GM10248 (cell line): ENCODE measurements at places on chromosomes 7 and 10.

GRCh38 chr10:86411281-86411841 is 44.8 kb upstream of the GRID1 start:
- DNase-seq: peak; percentile 48

- DNase-seq: no peak
Measured at GRCh38 chr7:23462846-23463245, 7.4 kb downstream of the IGF2BP3 start.

DNA sequence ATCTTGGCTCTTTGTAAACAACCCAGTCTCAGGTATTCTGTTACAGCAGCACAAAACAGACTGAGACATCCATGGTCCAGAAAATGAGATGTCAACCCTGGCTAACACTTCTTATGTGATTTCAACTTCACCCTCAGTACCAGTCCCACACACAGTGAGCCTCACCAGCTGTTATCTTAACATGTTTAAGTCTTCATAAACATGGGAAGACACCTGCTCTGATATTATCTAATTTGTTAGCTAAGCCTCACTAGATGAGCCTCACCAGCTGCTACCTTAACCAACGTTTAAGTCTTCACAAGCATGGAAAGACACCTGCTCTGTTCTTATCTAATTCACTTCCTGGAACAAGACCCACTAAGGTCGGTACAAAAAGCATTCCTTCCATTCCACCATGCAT is 130.8 kb downstream of the CALN1 start:
- DNase-seq: no peak

- DNase-seq: no peak
Measured at GRCh38 chr10:58026036-58026435, 241.7 kb downstream of the IPMK start.

GRCh38 chr7:113119429-113119828 is 1.1 kb upstream of the SMIM30 start:
- DNase-seq: no peak

- no peak for DNase-seq
Measured at GRCh38 chr10:133079836-133080682, 7.7 kb upstream of the ADGRA1 start.
